ENCODE measurements at places on chromosomes 1 and 21. TPM values are rescaled to one million over a fixed set of nuclear protein-coding genes. Genes with fewer than 3 reads are reported as not detected.
A peak's percentile ranks its signal among the peaks of the same experiment; 100 is the strongest.

GRCh38 chr1:183905508-183906113, 100.7 kb downstream of the RGL1 start:
- DNase-seq: no peak

- DNase-seq: no peak
Measured at GRCh38 chr1:226692823-226693222, 46.3 kb downstream of the ITPKB start.

- DNase-seq: no peak
Measured at GRCh38 chr1:30420519-30421050, 302.8 kb downstream of the MATN1 start.

- DNase-seq: peak; percentile 98
Measured at GRCh38 chr1:15949453-15950245, 26.3 kb downstream of the ZBTB17 start.

- DNase-seq: no peak
Measured at GRCh38 chr1:75529488-75529887, 81.4 kb downstream of the SLC44A5 start.

- DNase-seq: no peak
Measured at GRCh38 chr1:214068979-214069378, 81.2 kb downstream of the PROX1 start.

DNA sequence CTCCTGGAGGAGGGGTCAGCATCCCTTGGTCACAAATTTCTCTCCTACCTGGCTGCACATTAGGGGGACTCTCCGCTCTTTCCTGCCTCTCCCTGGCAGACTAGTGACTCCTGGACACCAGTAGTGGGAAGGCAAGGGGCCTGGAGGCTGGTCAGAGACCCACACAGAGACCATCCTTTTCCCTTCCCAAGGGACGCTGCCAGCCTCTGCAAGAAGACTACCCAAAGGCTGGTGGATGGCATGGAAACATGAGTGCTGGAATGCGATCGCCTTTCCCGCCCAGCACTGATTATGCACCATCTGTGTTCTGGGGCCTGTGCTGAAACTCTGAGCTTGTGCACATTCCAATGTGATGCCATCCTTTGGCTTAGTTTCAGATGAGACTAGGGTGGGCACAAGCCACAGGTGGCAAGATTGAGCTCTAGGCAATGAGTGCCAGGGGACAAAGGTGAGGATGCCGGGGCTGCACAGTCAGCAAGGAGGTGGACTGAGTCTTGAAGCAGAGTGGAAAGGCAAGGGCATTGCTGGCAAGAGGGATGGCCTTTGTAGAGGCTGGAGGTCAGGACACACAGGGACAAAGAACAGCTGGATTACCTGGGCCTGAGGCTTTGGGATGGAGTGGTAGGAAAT, 12.6 kb upstream of the EPS8L3 start:
- no peak for DNase-seq

DNA sequence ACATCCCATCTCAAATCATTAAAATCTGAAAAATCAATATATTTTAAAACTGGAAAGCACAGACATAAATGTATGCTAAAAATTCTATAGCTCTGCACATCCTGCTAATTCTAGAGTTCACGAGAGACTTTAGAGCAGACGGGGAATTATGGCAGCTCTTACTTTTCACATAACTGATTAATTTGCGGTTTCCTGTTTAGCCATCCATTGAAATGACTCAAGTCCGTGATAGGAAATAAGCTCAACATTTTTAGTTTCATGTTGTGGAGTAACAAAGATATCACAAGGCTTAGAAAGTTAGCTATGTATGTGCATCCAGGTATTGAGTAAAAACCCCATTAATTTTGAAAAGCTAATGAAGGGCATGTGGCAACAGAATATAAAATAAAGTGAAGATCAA, 123.2 kb downstream of the SMYD2 start:
- DNase-seq: no peak

The PPT1 gene
- 69.1 TPM for total RNA-seq

The C1orf216 gene
- total RNA-seq: 11.0 TPM

The INKA2 gene
- total RNA-seq: 1.7 TPM

The TINAGL1 gene
- total RNA-seq: not detected

The FAM131C gene
- 0.87 TPM for total RNA-seq
